ENCODE measurements at places on chromosomes 16 and 17. TPM values are rescaled to one million over a fixed set of nuclear protein-coding genes. Genes with fewer than 3 reads are reported as not detected.
A peak's percentile ranks its signal among the peaks of the same experiment; 100 is the strongest.

DNA sequence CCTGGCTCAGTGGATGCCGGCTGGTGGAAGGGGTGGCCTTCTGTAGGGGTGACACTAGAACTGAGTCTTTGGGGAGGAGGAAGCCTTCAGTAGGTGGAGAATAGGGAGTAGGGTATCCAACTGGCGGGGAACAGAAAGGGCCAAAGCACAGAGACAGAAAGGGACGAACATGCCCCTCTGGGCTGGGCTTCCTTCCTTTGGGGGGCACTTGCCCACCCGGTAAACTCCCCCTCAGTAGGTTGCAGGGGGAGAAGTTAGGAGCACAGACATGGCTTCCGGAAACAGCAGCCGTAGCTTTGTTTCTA lies 774 bp downstream of the ENGASE start:
- DNase-seq, result peak; percentile 24
- peak overlapping the region; percentile 78 for H3K27ac ChIP-seq
- no peaks in the 10 kb centered on the region for H3K27me3 ChIP-seq
- H3K4me3 ChIP-seq, result no peak overlapping the region
- H3K4me1 ChIP-seq, result peaks cover 24% of the 10 kb centered on the region

- H3K27me3 ChIP-seq, result no peaks in the 10 kb centered on the region
- H3K4me3 ChIP-seq, result no peak overlapping the region
- H3K27ac ChIP-seq, result no peak overlapping the region
- DNase-seq, result no peak
- H3K4me1 ChIP-seq, result peaks cover 73% of the 10 kb centered on the region
Observed at GRCh38 chr16:89430436-89431157, 59.8 kb downstream of the ANKRD11 start.

DNA sequence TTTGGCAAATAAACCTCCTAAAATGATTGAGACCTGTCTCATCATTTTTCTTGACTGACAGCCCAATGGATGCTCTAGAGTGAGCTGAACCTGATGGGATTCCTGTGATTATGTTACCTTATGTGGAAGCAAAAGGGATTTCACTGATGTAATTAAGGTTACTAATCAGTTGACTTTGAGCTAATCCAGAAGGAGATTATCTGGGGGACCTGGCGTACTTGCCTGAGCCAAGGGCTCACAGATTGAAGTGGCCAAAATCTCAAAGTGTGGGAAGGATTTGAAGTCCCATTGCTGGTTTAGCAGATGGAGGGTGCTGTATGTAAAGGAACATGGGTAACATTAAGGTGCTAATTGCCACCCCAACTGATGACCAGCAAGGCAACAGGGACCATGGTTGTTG lies 214.0 kb downstream of the CPPED1 start:
- H3K27ac ChIP-seq, result no peak overlapping the region
- no peaks in the 10 kb centered on the region for H3K27me3 ChIP-seq
- no peak for DNase-seq
- no peak overlapping the region for H3K4me3 ChIP-seq

- H3K27me3 ChIP-seq, result no peaks in the 10 kb centered on the region
- peaks cover 31% of the 10 kb centered on the region for H3K4me1 ChIP-seq
- H3K4me3 ChIP-seq, result no peak overlapping the region
- no peak for DNase-seq
Observed at GRCh38 chr16:3580251-3580651, 3.0 kb upstream of the NLRC3 start.

TEFM gene
- polyA plus RNA-seq, result 21.2 TPM

MAP2K3 gene
- polyA plus RNA-seq, result 48.5 TPM

- H3K27ac ChIP-seq, result no peak overlapping the region
- peaks cover 3% of the 10 kb centered on the region for H3K27me3 ChIP-seq
- H3K36me3 ChIP-seq, result no peaks in the 10 kb centered on the region
- no peak for DNase-seq
- H3K4me1 ChIP-seq, result peaks cover 15% of the 10 kb centered on the region
Observed at GRCh38 chr17:79781736-79782575, 4.0 kb downstream of the CBX2 start.

MEFV gene
- polyA plus RNA-seq, result not detected

OR3A1 gene
- not detected for polyA plus RNA-seq

ARHGAP44 gene
- 0.07 TPM for polyA plus RNA-seq

- H3K4me1 ChIP-seq, result peaks cover 6% of the 10 kb centered on the region
- no peak overlapping the region for H3K4me3 ChIP-seq
- H3K27ac ChIP-seq, result no peak overlapping the region
- H3K27me3 ChIP-seq, result no peaks in the 10 kb centered on the region
Observed at GRCh38 chr17:7289256-7290032, 5.0 kb downstream of the YBX2 start.

ITGAL gene
- 110 TPM for polyA plus RNA-seq

- H3K27ac ChIP-seq, result no peak overlapping the region
- H3K27me3 ChIP-seq, result no peaks in the 10 kb centered on the region
- DNase-seq, result no peak
- H3K4me3 ChIP-seq, result no peak overlapping the region
- H3K4me1 ChIP-seq, result peaks cover 4% of the 10 kb centered on the region
- no peaks in the 10 kb centered on the region for H3K36me3 ChIP-seq
Observed at GRCh38 chr17:56815711-56816110, 18.0 kb downstream of the C17orf67 start.

DNA sequence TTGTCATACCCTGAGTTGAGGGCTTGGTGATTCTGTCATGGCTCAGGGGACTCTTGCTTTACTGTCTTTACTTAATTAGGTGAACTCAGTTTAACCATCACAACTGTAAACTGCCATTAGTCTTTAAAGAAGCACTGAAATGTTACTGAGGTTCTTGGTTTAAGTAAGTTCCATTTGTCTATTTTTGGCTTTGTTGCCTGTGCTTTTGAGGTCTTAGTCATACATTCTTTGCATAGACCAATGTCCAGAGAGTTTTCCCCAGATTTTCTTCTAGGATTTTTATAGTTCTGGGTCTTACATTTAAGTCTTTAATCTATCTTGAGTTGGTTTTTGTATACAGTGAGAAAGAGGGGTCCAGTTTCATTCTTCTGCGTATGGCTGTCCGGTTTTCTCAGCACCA lies 137.5 kb downstream of the SOCS1 start:
- DNase-seq, result no peak
- no peak overlapping the region for H3K4me3 ChIP-seq
- H3K27me3 ChIP-seq, result no peaks in the 10 kb centered on the region
- H3K4me1 ChIP-seq, result peaks cover 19% of the 10 kb centered on the region

CRYM gene
- polyA plus RNA-seq, result not detected

LGALS9B gene
- not detected for polyA plus RNA-seq

- no peaks in the 10 kb centered on the region for H3K27me3 ChIP-seq
- no peaks in the 10 kb centered on the region for H3K36me3 ChIP-seq
- H3K27ac ChIP-seq, result no peak overlapping the region
- no peak for DNase-seq
- H3K4me3 ChIP-seq, result no peak overlapping the region
- peaks cover 37% of the 10 kb centered on the region for H3K4me1 ChIP-seq
Observed at GRCh38 chr17:32141258-32141657, 1.0 kb upstream of the RHOT1 start.

DNA sequence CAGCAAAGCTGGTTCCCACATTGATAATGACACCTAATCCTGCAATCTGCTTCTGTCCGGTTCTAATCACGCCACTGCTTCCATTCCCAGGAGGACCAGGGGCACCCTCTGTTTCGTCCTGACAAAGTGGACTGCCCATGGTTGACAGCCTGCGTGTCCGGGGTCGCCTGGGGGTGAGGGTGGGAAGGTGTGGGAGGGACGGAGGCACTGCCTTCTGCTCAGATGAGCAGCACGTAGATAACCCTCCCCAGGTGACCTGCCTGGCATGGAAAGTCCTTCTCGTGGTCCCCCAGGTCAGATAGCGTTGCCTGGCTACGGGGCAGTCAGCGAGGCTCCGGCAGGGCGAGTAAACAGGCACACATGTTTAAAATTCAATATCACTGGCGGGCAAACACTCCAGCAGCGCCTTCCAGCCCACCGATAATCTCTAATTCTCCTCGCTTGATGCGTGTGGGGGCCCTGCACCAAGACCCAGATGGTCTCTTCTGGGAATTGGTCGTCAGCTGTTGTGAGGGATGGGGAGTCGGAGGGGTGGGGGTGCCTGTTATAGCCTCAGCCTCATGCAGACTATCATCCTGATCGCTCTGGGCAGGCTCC lies 132.2 kb downstream of the RAP1GAP2 start:
- peaks cover 5% of the 10 kb centered on the region for H3K4me1 ChIP-seq
- H3K36me3 ChIP-seq, result peaks cover 9% of the 10 kb centered on the region

CCL4L2 gene
- not detected for polyA plus RNA-seq

- no peak for DNase-seq
- H3K4me3 ChIP-seq, result peak overlapping the region; percentile 86
- H3K27me3 ChIP-seq, result no peaks in the 10 kb centered on the region
- peak overlapping the region; percentile 80 for H3K27ac ChIP-seq
- no peaks in the 10 kb centered on the region for H3K36me3 ChIP-seq
Observed at GRCh38 chr16:67846063-67846319, 742 bp upstream of the NUTF2 start.

MYH1 gene
- polyA plus RNA-seq, result not detected
